ENCODE measurements at places on chromosomes 11 and 22.

DNA sequence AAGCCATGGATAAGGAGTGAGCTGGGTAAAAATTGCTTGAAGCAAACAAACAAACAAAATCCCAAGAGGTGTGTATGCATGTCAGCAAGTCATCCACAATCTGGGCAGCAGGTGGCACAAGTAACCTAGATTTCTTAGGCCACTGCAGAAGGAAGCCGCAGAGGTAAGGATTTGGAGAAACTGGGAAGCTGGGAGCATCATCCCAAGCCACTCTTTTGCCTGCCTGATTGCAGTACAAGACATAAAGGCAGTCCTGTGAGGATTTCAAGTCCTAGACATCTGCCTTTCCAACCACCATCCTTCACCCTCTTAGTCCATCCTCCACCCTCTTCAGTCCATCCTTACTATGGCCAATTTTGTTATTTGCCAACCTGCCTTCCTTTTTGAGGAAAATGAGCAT is 67.2 kb upstream of the BMAL1 start:
- DNase-seq = peak; percentile 49

DNA sequence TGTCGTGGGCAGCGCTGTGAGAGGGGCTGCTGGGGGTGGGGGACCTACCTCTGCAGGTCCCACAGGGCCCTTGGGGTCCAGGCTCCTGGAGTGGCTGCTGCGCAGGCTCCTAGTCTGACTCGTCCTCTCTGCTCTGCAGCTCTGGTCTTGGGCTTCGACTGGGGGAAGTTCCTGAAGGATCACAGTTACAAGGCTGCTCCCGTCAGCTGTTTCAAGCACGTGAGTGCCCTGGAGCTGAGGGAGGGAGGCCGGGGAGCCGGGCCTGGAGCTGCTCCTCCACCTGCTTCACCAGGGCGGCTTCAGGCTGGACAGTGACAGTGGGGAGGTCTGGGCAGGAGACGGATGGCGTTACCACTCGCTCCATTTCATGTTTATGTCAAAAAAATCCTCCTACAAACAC is 11.9 kb downstream of the L3MBTL2 start:
- no peak for DNase-seq

GRCh38 chr22:33126881-33127280 is 68.7 kb upstream of the SYN3 start:
- DNase-seq = no peak

DNA sequence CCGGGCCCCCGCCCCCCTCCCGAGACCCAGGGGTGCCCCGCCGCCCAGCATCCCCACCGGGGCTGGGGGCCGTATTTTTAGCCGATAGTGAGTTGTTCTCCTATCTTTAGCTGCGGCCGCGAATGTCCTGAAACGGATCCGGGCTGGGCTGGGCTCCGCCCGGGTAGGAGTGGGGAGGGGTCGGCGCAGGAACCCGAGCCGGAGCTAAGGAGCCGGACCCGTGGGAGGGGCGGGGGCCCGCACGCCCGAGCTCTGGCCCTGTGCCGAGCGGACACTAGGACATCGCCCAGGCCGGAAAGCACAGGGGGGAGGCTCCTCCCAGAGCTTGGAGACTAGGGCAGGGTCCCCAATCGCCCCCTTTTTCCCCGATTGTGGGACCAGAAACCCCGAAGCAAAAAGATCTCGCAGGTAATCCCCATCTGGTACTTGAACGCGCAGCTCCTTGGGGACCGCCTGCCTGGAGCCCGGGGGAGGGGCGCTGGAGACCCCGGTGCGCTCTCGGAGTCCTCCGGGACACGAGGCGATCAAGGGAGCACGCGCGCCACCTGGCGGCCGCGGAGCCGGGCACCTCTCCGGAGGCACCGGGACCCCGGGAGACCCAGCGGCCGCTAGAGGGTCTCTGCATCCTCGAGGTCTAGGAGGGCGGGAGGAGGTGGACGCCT is 669 bp downstream of the CDC42EP2 start:
- DNase-seq = peak; percentile 66

DNA sequence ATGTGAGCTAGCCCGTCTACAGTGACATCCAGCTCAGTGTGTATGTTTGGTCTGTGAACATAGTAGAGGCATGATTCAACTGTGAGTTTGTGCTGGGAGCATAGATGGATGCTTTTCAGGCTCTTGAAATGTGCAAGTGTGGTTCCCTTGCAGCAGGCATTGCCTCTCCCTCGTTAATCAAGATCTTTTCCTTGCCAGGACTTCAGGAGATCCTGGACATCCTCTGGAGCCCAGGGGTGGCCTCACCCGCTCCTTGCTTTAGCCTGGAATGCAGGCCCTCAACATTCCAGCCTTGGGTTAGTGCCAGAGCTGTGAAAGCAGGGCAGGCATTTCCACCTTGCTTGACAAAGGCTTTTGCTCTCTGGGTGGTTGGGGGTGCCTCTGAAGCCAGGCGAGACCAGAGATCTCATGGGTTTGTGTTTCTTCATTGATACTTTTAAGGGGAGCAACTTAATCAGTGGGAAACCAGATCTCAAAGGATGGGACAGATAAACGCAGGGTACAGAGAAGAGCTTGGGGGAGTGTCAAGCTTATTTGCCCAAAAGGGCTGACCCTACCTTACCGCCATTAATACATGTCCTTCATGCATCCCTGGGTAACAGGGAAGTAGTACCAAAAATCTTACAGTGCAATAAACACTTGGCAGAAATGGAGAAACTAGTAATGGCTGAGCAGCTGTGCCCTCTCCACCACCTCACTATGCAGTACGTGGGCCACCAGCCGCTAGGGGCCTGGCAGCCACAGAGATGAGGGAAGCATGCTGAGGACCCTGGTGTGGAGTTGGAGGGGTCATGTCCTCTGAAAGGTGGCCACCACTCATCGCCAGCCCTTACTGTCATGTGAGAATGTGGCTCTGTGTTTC is 72.1 kb downstream of the PTPRJ start:
- peak; percentile 64 for DNase-seq

- DNase-seq = no peak
Observed at GRCh38 chr11:83205608-83206185, 12.2 kb downstream of the ANKRD42 start.

DNA sequence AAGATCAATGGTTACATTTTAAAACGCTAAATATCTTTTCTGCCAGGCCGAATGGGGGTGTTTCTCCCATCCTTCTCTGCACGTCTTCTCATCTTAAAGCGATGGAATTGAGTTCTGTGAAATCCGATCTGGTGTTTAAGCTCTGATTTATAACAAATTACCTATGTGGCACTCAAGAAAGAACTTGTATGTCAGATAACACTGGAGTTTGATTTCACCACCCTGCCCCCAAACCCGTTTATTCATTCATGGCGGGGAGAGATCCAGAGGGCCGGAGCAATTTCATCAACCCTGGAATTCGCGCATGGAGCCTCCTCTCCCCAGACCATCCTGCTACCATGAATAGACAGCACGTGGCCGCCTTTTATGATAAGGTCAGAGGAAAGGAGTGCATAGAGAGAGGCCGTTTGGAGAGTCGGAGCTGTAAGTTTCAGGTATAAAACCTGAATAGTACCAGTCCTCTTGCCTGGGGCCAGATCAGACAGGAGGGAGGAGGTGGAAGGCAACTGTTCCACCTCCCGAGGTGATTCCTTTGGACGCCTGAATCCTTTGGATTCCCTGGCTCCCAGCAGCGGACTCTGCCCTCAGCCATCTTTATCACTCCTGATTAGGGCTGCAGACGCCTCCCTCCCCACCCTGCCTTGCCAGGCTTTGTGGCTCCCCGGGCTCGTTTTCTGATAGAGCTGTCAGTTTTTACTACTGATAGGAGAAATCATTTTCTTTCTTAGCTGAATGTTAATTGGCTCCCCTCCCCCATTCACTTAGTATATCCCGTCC is 27.3 kb upstream of the NFAM1 start:
- no peak for DNase-seq

DNA sequence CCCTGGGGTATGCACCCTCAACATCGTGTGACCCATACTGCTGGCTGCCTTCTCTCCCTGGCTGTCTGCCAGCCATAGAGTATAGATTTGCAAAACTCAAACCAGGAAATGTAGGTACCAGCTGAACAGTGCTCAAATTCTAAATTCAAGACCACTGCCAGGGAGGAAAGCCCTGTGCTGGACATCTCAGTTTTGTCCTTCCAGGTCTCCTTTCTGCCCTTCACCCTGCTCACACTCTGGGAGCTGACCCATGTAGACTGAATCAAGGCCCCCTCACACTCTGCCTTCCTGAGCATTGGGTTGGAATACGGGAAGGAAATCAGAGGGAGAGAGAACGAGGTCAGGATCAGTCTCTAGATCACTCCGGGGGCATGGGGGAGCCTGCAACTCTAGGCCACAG is 12.4 kb upstream of the DRD2 start:
- DNase-seq = no peak

GRCh38 chr11:95247127-95247684 is 16.2 kb upstream of the SESN3 start:
- no peak for DNase-seq

DNA sequence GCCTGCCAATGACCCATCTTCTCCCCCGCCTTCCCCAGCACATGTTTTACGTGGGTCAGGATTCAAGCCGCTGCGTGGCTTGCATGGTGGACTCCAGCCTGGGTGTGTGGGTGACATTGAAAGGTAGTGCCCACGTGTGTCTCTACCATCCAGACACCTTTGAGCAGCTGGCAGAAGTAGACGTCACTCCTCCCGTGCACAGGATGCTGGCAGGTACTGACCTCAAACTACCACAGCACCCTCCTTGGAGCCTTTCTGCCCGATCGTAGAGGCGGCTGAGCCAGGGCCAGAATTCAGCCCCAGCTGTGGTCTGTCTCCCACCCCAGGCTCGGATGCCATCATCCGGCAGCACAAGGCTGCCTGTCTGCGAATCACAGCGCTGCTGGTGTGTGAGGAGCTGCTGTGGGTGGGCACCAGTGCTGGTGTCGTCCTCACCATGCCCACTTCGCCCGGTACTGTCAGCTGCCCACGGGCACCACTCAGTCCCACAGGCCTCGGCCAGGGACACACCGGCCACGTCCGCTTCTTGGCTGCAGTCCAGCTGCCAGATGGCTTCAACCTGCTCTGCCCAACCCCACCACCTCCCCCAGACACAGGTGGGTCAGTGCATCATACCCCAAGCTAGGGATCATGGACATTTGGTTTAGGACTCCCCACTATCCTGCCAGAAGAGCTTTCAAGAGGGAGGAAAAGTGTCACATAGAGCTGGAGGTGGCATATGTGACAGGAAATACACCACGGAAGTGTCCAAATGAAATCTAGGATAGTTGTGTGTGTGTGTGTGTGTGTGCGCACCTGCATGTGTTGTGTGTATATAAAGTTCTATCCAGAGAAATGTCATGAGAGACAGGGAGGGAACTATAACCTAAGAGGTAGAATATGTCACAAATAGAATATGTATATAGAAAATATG is 10.6 kb upstream of the RELT start:
- DNase-seq = no peak

GRCh38 chr11:59705294-59705693 is 8.4 kb downstream of the OR10V1 start:
- no peak for DNase-seq

DNA sequence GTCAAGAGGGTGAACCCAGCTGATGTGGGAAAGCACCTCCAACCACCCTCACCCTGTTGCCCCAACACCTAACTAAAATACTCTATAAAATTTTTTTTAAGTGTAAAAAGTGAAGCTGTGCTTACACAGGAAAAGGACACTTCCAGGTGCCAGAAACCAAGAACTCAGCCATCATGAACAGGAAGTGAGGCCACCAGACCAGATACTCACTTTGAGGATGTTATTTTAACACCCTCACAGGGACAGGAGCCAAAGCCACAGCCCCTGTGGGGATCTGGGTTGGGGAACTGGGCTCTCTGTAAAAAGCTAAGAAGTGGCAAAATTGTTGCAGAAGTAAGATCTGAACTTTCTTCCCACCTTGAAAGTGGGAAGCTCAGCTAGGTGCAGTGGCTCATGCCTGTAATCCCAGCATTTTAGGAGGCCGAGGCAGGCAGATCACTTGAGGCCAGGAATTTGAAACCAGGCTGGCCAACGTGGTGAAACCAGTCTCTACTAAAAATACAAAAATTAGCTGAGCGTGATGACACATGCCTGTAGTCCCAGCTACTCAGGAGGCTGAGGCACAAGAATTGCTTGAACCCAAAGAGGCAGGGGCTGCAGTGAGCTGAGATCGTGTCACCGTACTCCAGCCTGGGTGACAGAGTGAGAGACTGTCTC is 3.8 kb downstream of the RSPH14 start:
- no peak for DNase-seq

DNA sequence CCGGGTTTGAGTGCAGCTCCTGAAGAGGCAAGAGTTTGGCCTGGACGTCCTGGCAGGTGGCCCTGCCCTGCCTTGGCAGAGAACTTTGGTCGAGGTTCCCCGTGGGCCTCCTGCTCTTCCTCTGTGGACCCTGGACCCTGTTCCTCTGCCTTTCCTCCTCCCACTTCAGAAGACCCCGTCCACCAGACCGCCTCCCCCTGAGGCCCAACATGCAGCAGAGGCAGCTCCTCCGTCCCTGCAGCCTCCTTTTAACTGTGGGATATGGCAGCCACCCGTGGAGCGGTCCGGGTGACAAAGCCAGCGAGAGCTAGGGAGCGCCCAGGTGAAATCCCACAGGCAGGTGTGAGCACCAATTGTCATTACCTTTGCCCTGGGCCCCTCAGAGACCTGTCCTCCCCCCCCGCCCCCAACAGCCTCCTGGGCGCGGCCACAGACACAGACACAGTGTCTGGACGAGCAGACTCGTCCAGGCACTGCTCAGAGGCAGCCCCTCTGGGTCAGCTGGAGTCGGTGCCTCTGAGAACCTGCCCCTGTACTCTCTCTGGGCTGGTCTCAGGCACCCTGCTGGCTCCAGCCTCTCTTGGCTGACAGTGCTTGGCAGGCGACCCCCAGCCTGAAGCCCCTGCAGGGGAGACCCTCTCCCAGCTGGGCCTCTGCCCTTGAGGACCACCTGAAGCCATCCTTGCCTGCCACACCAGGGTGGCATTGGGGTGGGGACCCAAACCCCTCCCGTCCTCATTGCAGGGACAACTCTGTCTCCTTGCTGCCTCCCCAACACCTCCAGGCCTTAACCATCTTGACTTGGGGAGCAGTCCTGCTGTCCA is 4.1 kb upstream of the PTDSS2 start:
- DNase-seq = no peak

DNA sequence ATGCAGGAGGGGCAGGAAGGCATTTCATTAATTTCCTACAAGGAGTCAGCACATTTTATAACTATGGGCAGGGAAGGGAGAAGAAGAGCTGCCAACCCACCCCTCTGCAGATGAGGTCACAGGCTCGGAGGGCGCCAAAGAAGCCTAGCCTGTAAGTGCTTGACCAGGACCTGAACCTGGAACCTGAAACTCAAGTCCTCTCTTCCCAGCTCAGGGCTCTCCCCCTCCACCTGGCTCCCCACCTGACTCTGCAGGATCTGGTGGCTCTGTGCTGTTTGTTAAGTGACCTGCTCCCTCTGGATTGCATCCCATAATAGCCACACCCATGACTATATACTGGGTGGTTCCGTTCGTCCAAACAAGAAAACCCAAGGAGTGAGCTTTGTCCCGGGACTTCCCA is 27.3 kb downstream of the SCGB1A1 start:
- no peak for DNase-seq

DNA sequence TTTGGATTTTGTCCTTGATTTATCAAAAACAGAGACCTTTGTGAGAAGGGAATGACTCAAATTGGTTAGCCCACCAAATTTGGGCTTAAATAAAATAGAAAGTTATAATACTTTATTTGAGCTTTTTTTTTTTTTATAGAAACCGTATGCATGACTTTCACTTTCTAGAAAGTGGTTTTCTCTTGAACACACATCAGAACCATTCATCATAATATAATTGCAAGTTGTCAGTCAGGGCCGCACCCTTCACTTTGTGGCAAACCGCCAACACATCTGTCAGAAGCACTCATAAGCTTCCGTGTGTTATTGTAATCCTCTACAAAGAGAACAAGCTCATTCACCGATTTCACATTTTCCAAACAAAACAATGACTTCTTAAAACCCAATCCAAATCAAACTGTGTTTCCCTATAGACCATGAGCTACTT is 76.1 kb downstream of the SOX6 start:
- peak; percentile 26 for DNase-seq

GRCh38 chr11:110301032-110301431 is 4.6 kb upstream of the RDX start:
- no peak for DNase-seq

Data from HS-27A (cell line).